Colonic mucosa (tissue), 4 donors: ENCODE measurements at places on chromosomes 2 and 18. TPM values are rescaled to one million over a fixed set of nuclear protein-coding genes. Genes with fewer than 3 reads are reported as not detected.

POTEC gene
- not detected for total RNA-seq

MBD5 gene
- total RNA-seq, result 26.7 TPM

RAB6C gene
- not detected for total RNA-seq

LIMS2 gene
- total RNA-seq, result 6.6 TPM

ZNF516 gene
- 15.2 TPM for total RNA-seq

KIAA2012 gene
- not detected for total RNA-seq

NEU4 gene
- 36.9 TPM for total RNA-seq

GLI2 gene
- total RNA-seq, result 1.3 TPM

PLEK gene
- total RNA-seq, result 2.6 TPM

C2orf81 gene
- 0.62 TPM for total RNA-seq

GALNT13 gene
- 0.40 TPM for total RNA-seq

PTPRN gene
- total RNA-seq, result 2.0 TPM

AKAIN1 gene
- not detected for total RNA-seq

EIF2AK2 gene
- 37.3 TPM for total RNA-seq

ELP2 gene
- total RNA-seq, result 51.6 TPM

MTCL1 gene
- 2.3 TPM for total RNA-seq

LAMA3 gene
- total RNA-seq, result 31.9 TPM

DOK6 gene
- total RNA-seq, result 0.61 TPM

EVX2 gene
- not detected for total RNA-seq

ASB18 gene
- total RNA-seq, result not detected

ADRA2B gene
- total RNA-seq, result 0.90 TPM

TMEM247 gene
- total RNA-seq, result not detected

IFIH1 gene
- 21.1 TPM for total RNA-seq

PLCL1 gene
- total RNA-seq, result 0.30 TPM

ADD2 gene
- 1.1 TPM for total RNA-seq

ASPRV1 gene
- total RNA-seq, result 0.82 TPM

GRP gene
- not detected for total RNA-seq
